NCI-H1048 (cell line): ENCODE measurements at places on chromosomes 3 and 15.

GRCh38 chr15:23857028-23857641 is 170.0 kb upstream of the NDN start:
- DNase-seq, result peak; percentile 44

DNA sequence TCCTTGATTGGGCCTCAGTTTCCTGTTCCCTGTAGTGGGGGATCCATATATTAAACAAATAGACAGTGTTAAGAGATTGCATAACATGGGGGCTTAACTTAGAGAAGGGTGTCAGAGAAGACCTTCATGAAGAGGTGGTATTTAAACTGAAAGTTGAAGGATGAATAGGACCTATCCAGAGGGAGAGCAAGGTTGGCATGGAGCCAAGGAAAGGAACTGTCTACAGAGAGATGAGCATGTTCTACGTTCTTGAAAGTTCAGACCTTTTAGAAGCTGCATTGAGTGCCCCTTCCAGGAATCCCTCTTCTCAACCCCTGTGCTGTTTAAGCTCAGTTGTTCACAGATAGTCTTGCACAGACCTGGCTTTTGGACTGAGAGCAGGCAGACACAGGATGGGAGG is 2.4 kb downstream of the HTD2 start:
- DNase-seq, result no peak

- DNase-seq, result peak; percentile 30
Observed at GRCh38 chr3:71859123-71859519, 74.2 kb upstream of the PROK2 start.

DNA sequence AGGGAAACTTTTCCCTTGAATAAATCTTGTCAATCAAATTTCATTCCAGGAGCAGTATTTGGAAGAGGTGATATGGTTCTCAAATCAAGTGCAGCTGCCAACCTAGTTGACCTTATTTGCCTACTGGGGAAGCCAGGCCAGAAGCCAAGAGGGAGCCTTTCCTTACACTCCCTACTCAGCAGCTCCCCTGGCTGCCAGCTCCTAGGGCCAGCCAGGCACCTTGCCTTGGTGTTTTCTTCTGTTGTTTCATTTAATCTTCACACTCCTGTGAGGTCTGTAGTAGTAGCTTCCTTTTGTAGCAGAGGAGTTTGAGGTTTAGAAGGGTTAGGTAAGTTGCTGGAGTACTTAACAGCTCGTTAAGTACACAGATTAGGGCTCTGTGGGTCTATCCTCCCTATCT is 22.6 kb downstream of the MKRN2OS start:
- DNase-seq, result no peak

- DNase-seq, result no peak
Observed at GRCh38 chr3:52831500-52832301, 1.2 kb upstream of the ITIH4 start.

GRCh38 chr3:42654331-42655201 is 1.1 kb downstream of the ZBTB47 start:
- no peak for DNase-seq

DNA sequence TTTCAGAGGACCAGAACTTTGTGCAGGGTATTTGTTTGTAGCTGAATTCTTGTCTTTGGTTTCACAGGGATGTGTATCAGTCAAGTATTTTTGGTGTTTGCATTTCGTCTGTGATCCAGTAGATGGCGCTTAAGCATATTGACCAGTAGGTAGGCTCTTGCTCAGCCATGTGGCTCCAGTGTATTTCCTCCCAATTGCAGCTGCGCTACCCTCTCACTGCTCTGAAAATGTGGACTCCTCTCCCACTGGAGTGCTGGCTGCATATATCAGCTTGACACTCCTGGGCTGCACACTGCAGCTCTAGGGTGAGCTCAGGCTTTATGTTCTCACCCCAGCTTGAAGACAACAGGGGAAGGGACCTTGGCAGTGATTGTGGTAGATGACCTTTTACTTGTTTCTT is 1264.3 kb upstream of the ALCAM start:
- peak; percentile 9 for DNase-seq

DNA sequence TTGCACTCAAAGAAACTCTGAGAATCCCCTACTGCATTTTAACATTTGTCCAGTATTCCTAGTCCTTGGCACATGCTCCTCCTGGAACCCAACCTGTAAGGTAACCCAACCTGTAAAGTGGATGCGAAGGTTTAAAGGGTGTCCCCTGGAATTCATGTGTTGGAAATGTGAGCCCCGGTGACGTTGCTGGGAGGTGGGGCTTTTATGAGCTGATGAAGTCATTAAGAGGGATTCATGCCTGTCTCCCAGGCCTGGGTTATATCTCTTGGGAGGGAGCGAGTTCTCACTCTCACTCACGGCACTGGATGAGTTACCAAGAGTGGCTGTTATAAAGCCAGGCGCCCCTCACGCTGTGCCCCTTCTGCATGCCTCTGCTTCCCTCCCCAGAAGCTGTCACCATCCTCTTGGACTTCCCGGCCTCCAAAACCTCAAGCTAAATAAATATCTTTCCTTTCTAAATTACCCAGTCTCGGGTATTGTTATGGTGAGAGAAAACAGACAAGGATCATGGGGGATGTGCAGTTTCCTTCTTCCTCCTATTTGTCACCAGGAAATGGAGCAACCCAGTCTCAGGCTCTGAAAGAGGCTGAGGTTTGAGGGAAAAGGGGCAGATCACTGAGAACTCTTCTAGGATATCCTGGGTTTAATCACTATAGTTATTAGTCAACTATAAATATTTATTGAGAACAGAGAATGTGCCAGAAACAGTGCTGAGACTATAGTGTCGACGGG is 7.6 kb downstream of the XXYLT1 start:
- no peak for DNase-seq

GRCh38 chr3:73633453-73633852 is 8.7 kb upstream of the PDZRN3 start:
- DNase-seq, result no peak

DNA sequence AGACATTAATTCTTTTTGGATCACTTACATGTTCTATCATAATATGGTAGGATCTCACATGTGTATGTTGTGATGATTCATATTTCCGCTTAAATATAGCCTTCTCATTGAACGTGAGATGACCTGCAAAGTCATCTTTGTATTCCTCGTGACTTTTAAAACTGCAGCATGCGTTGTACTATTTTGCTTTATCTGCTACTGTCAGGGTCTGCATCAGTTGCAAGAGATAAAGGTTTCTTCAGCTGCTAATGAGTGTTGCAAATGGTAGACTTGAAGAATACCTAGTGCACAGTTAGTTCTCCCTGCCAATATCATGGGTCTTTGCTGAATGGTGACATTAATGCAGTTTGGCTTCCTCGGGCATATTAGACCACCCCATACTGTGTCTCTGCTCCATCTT is 31.8 kb downstream of the REC114 start:
- DNase-seq, result no peak

DNA sequence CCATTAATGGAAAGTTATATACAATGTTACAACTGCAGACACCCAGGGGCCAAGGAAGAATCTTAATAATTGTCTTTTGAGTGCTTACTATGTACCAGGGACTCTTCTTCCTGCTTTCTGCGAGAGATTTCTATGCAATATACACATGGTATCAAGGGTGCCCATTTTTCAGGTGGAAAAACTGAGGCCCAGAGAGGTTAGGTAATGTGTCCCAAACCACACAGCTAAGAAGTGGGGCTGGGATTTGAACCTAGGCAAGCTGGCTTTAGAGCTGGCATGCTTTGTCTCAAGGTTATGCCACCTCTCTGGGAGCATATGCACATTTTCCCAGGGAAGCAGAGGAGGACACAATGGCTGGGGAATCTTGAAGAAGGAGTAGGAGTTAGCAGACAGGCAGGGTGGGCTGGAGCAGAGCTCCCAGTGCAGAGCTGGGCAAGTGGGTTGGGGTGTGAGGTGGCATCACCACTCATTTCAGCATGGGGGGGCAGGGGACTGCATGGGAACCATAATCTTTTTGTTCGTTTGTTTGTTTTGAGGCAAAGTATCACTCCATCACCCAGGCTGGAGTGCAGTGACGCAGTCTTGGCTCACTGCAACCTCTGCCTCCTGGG is 339.8 kb upstream of the LRRFIP2 start:
- DNase-seq, result no peak

- no peak for DNase-seq
Observed at GRCh38 chr3:146326875-146327543, 76.1 kb upstream of the PLSCR4 start.
